ENCODE measurements at places on chromosomes 2 and 18. TPM values are rescaled to one million over a fixed set of nuclear protein-coding genes. Genes with fewer than 3 reads are reported as not detected.

The KCNK3 gene
- 0.46 TPM for total RNA-seq

The ALPP gene
- total RNA-seq, result not detected

The IKZF2 gene
- total RNA-seq, result 9.5 TPM

The STK17B gene
- 46.9 TPM for total RNA-seq

The ZNF236 gene
- total RNA-seq, result 9.9 TPM

The LYPD6 gene
- total RNA-seq, result 7.8 TPM

The CCDC74B gene
- 4.8 TPM for total RNA-seq

The C2orf78 gene
- total RNA-seq, result not detected

The HOXD8 gene
- 7.7 TPM for total RNA-seq

The ALK gene
- not detected for total RNA-seq

The PROC gene
- not detected for total RNA-seq

The GATA6 gene
- 69.8 TPM for total RNA-seq

The ACTG2 gene
- total RNA-seq, result 175 TPM

The ZBTB7C gene
- not detected for total RNA-seq

The ASPRV1 gene
- 0.30 TPM for total RNA-seq

The COLEC11 gene
- total RNA-seq, result 2.4 TPM

The GCG gene
- total RNA-seq, result not detected

The LCT gene
- not detected for total RNA-seq

The PRSS56 gene
- not detected for total RNA-seq

The MYO3B gene
- 0.32 TPM for total RNA-seq

The DNAH7 gene
- 0.30 TPM for total RNA-seq

The GBX2 gene
- total RNA-seq, result not detected

The TNFAIP6 gene
- total RNA-seq, result 41.6 TPM

The LYPD1 gene
- 29.3 TPM for total RNA-seq

The ERBB4 gene
- total RNA-seq, result 0.42 TPM

The CNDP1 gene
- not detected for total RNA-seq

The CYP20A1 gene
- 49.4 TPM for total RNA-seq

The CUL3 gene
- total RNA-seq, result 65.6 TPM

The ELP2 gene
- total RNA-seq, result 107 TPM

The IL36G gene
- not detected for total RNA-seq

The TMEM37 gene
- total RNA-seq, result not detected

The FSIP2 gene
- not detected for total RNA-seq

The EPAS1 gene
- total RNA-seq, result 58.2 TPM

The KYNU gene
- 1.8 TPM for total RNA-seq

The CD226 gene
- 6.4 TPM for total RNA-seq

The TMEM182 gene
- 4.5 TPM for total RNA-seq

The NFU1 gene
- total RNA-seq, result 31.8 TPM

The SERPINB10 gene
- not detected for total RNA-seq

The AGXT gene
- total RNA-seq, result not detected

The VIL1 gene
- total RNA-seq, result not detected

The TNFRSF11A gene
- under 0.01 TPM for total RNA-seq

The CKAP2L gene
- total RNA-seq, result 2.1 TPM

The RSAD2 gene
- total RNA-seq, result 0.30 TPM

The CYS1 gene
- total RNA-seq, result 0.37 TPM

The LINC00305 gene
- total RNA-seq, result not detected

The ZAP70 gene
- 0.05 TPM for total RNA-seq

Data from smooth muscle cell of the umbilical artery (primary cell).